ENCODE measurements at places on chromosomes 1 and 21.

- DNase-seq = no peak
These were observed 57.7 kb upstream of the PDE4B start for GRCh38 chr1:65734979-65735378.

GRCh38 chr21:31115249-31115648, 77.0 kb upstream of the KRTAP19-8 start:
- no peak for DNase-seq

- no peak for DNase-seq
These were observed 74.3 kb upstream of the COG2 start for GRCh38 chr1:230568008-230568407.

- DNase-seq = no peak
These were observed 150.8 kb downstream of the ROR1 start for GRCh38 chr1:63924600-63924999.

GRCh38 chr1:203103216-203103615, 17.4 kb upstream of the MYOG start:
- DNase-seq = no peak

- DNase-seq = no peak
These were observed 5.8 kb upstream of the SPATC1L start for GRCh38 chr21:46189959-46190490.

GRCh38 chr1:184649451-184649888, 105.2 kb downstream of the EDEM3 start:
- DNase-seq = no peak

DNA sequence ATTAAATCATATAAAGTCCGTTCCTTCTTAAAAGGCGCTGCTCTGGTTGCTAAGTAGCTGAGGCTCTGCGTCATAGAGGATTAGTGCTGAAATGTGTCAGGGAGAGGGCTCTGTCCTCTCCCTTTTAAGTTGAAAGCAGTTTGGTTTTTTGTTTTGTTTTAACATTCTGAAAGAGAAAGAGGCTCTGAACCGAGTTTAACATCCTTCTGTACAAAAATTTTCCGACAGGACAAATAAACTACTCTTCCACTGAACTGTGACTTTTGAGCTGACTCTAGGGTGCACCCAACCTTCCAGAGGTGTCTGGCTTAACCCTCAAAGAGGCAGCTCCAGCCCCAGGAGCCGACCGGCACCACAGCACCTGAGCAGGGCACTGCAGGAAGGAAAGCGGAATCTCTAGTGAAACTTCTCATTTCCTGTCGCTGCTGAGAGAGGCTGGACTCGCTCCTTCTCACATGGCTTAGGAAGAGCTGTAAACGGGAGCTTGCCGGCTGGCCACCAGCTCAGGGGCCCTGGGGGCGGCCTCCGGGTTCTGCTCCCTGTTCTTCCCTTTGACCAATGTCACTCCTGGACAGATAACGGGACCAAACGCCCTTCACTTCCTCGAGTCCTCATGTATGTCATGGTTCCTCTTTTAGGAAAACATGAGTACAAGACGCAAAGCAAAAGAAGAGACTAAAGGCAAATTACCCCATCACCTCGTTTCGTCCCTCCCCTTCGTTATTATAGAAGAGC, 1.2 kb downstream of the VAV3 start:
- DNase-seq = no peak

DNA sequence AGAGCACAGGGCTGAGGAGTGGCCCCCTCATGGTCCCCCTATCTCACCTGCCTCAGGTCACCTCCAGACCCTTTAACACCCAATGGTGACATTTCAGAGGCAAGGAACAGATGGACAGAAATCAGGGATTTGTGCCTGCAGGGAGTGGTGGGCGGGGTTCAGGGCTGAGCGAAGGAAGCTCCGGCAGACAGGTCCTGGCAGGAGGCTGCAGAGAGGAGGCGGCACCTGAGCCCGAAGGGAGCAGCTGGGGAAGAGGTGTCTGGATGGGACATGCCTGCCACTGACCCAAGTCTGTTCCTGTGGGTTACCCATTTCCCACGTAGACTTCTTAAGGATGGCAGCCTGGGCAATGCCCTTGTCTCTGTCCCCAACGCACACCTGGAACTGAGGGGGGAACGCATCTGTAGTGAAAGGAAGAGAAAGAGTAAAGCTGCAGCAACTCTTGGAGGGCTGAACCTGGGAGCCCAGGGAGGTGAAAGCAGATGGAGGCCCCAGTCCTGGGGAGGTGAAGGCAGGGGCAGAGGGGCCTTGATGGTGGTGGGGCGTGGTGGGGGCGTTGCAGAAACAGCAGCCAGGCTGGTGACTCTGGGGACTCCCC, 61.6 kb upstream of the ADARB1 start:
- no peak for DNase-seq

Data from cortex of kidney (tissue), 1 donor.